ENCODE measurements at places on chromosomes 1 and 21.

DNA sequence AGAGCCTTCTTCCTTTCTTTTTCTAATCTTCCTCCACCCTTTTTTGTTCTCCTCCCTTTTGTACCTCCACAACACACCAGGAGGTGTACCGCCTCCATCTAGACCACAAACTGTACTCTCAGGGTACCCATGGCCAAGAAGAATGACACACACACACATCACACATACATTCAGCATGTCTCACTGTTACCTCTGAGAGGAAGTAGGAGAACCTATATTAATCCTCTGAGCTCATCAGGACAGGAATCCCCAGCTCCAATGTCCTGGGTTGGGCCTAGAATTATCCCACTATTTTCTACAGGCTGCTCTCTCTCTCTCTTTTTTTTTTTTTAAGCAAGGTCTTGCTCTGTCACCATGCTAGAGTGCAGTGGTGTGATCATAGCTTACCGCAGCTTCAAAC is 36.7 kb downstream of the ATP2B4 start:
- DNase-seq: peak; percentile 57

DNA sequence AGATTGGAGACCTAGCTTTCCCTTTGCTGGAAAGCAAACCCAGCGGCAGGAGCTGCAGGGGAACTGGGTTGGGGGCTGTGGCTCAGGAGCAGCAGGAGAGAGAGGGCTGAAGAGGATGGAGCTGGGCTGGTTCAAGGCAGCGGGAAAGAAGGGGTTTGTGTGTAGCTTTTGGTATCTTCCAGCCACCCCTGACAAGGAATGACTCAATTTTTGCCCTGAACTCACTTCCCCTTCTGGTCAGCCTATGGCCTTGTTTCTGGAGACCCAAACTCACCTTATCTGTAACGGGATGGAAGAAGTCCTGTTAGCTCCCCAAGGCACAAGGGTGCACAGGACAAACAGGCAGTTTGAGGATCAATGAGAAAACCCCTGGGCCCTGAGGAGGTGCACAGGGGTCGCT is 13.1 kb downstream of the C1orf115 start:
- no peak for DNase-seq

DNA sequence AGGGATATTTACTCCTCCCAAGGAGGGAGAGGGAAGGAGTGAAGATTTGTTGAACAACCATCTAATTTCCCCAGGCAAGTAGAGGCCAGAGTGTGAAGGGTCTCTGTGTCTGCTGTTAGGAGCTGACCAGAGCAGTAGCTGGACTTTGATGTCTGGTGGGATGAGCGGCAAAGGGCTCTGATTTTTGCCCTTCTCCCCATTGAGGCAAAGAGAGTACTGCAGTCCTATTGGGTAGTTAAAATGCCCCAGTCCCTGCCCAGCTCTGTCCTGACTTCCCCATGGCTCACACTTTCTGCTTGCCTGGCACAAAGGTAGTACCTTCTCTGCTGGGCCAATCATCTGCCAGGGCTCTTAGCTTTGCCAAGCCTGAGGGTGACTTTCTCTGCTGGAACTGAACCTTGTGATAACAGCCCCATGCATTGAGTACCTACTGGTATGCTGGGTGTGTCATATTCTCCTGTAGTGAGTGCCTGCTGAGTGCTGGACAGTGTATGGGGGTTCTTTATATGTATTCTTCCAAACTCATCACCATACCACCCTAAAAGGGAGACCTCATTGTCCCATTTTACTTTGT is 64.0 kb upstream of the SELENON start:
- no peak for DNase-seq

DNA sequence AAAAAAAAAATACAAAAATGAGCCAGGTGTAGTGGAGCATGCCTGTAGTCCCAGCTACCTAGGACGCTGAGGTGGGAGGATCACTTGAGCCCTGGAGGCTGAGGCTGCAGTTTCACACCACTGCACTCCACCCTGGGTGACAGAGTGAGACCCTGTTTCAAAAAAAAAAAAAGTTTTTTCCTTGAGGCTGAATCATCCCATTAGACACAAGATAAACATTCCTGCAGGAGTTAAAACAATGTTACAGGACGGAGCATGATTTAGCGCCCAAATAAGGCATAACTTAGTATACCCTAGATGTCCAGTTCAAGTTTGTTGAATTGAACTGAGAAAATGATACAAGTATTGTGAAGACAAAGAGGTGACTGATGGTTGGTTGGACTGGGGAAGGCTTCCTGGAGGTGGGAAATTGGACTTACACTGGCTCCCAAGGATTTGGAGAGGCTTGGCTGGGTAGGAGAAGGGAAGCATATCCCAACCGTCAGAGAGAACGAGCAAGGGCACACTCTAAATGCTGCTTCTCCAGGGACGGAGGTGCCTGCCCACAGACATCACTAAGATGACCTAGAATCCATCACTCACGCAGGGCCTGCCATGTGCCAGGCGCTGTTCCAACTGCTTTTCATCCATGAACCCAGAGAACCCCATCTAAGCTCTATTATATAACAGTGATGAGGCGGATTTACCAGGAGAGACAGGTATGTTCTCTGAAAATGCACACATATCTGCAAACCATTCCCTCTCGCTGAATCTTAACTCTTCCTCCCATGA is 610.6 kb downstream of the KIF26B start:
- no peak for DNase-seq

- no peak for DNase-seq
Observed at GRCh38 chr1:80769208-80769750, 1031.5 kb upstream of the ADGRL2 start.

GRCh38 chr21:33514229-33514628 is 22.7 kb upstream of the DNAJC28 start:
- no peak for DNase-seq

DNA sequence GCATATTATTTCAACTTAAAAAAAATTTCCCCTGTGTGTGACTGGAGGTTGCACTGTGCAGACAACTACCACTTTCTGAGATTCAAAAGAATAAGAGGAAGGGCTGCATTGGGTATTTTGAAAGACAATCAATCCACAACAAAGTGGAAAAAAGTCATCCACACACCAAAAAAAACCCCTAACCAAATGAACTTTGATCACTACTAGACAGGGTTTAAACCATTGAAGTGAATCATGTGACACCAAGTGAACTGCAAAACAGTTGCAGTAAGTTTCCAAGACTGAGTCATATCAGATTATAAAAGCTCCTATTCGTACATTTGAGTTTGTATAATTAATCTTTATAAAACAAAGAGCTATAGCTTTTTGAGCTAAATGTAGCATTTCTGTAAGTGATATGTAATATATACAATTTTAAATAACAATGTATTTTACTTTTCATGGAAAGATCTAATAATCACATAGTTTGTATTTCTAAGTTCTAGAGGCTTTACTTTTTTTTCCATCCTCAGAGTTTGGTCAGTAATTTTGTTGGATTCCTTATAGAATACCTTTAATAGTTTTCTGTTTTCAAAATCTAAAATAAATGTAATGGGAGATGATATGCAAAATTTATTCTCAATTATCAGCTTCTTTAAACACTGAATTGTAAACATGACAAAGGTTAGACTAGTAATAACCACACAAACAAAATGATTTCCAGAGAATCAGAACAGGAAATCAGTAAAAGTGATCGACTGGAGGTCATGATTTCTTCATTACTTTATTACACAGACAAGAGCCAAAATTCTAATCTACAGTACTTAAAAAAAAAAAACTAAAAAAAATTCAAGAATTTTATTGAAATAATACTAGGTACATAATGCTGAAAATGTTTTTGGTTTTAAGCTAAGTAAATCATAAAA is 50.5 kb upstream of the GFI1 start:
- peak; percentile 31 for DNase-seq

GRCh38 chr1:199218065-199218464 is 579.2 kb downstream of the PTPRC start:
- DNase-seq: no peak

DNA sequence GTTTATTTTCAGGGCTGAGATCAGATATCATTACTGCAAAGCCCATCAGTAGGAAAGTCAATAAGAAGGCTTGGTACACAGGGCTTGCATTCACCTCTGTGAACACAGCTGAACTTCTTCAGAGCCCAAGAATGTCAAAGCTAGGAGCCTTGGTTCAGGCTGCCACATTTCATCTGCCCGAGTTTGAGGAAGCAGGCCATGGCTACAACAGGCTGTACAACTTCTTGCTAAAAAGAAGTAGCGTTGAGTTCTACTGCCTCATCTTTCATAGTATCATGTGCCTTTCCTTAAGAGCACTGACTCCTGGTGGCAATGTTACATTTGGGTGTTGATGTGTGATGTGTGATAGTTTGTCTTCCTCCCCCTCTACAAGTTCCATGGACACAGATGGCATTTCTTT is 10.1 kb downstream of the C1orf162 start:
- no peak for DNase-seq

DNA sequence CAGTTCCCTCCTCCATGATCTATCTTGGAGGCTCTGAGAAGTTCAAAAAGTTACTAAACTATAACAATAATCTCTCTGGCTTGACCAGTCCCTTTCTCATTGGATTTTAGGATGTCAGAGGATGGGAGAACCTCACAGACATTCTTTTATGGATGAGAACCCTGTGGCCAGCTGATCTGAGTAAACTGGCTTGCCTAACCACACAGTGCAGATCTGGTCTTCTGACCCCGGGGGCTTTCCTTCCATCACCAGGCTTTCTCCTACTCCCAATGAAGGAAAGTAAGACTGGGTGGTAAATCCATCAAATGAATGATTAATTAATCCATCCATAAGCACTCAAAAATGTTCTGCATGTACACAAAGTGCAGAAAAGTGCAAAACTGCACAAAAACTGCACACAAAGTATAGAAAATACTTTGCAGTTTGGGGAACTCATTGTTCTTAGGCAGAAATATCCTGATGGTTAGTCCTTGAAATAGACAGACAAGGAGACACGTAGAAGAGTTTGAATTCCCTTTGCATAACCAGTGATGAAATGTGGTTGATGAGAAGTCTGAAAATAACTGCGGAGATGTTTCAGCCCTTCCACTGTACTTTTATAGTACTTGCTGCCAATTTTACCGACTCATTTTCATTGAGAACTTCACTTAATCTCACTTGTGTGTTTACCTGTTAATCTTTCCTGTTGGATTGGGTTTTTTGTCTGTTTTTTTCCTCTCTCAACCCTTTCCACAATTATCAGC is 2.5 kb upstream of the F3 start:
- no peak for DNase-seq

DNA sequence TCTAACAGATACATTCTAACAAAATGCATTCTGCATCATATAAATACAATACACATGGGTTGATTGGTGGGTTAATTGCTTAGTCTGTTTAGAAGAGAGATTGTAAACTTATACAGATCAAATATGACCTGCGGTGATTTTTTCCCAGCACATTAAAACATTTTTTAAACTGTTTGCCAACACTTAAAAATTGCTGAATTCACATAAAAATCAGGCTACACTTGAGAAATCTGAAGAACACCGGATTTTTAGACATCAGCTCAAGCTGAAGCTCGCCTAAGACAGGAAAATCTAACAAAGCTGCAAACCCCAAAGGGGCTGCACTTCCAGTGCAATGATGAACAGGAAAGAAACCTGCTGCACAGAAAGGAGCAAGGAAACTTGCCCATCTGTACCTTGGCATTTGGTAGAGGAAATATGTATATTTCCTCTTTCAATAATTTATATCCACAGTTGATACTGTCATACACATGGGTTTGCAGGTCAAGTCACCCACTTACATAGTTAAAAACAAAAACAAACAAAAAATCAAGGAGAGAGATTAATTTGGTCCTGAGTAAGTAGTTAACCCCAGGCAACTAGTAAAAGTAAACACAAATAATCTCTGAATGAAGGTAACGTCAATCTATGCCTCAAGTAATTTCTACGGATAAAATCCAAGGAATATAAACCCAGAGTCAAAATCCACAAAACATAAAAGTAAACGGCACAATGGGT is 30.4 kb upstream of the JAK1 start:
- DNase-seq: no peak

DNA sequence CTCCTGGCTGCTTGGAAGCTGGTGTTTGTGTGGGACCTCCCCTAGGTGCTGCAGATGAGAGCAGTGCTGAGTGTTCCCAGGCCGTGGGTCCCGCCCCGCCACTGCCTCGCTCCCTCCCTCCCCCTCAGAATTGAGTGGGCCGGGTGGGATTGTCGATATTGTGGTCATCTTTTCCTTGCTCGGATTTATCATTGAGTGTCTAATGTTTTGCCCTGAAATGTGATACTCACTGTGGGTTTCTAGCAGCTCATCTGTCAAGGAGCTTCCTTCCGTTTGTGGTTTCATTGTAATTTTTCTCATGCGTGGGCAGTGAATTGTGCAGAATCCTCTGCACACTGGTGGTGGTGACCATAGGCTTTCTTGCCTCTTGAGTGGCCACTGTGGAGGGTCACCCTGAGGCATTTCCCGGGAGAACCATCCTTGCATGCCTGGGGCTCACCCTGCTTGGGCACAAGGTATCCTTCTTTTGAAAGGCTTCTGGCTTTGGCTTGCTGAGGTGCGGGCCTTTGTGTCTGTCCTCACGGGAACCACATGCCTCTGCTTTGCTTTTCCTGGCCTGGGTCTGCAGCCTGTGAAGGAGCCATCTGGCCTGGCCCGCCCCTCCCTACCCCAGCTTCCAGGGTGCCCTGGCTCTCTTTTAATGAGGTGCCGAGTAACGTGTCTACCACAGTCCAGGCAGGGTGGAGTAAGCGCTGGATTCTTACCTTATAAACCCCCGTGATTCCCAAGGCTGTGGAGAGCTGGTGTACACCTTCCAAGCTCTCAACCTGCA is 25.6 kb downstream of the SLX9 start:
- no peak for DNase-seq

- DNase-seq: no peak
Observed at GRCh38 chr1:15346346-15347030, 63.2 kb upstream of the EFHD2 start.

GRCh38 chr1:172993640-172994039 is 57.1 kb downstream of the TNFSF18 start:
- DNase-seq: no peak

GRCh38 chr1:240475832-240476231 is 136.1 kb downstream of the GREM2 start:
- no peak for DNase-seq

DNA sequence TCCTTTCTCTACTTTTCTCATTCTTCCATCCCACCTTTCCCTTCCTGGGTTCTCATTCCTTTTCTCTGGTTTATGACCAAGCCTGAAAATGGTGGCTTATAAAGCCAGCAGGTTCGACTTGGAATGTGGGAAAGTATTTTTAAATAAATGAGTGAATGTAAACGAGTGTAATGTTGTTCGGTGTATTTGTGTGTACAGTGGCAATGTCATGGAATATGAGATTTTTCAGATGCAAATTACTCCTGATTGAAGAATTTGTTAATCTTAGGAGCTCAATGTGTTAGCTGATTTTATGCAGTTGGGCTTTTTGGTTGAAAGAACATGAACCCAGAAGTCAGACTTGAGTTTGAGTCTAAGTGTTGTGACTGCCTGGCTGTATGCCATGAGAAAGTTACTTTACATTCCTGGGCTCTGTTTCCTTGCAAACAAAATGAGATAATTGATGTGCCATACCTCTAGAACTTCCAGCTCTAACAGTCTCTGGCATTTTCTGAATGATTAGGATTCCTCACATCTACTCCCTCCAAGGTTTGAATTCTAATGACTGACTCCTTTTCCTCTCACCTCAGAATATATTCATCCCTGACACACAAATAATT is 6.6 kb downstream of the SGIP1 start:
- DNase-seq: no peak

Data from activated T-cell treated with anti-CD3 and anti-CD28 coated beads, Interleukin-2, amount 50 U/mL, for 72 hours (primary cell).